Naive thymus-derived CD4-positive, alpha-beta T cell (primary cell): ENCODE measurements at places on chromosomes 5 and 9. TPM values are rescaled to one million over a fixed set of nuclear protein-coding genes. Genes with fewer than 3 reads are reported as not detected.

The FIBCD1 gene
- not detected for total RNA-seq

The IER5L gene
- total RNA-seq, result 5.9 and 6.8 TPM in 2 replicates

The SLC6A19 gene
- not detected for total RNA-seq

The SLC46A2 gene
- total RNA-seq, result not detected in 2 replicates

The CCL28 gene
- 17.3 TPM for total RNA-seq
